GM12892 (cell line): ENCODE measurements at places on chromosomes 7 and 10.

DNA sequence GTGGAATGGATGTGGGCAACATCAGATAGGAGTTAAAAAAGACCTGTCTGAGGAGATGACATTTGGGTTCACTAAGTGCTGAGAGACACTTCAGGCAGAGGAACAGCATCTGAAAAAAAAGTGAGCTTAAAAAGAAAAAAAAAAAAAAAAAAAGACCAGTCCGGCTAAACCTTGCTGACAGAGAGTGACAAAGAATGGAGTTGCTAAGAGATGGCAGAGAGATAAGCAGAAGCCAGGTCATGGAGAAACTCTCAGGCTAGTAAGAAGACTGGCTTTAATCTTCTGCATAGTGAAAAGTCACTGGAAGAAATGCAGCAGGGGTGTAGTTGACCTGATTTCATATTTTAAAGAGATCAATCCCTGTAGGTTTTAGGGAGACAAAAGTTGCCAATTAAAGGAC lies 711.1 kb upstream of the SEMA3D start:
- no peak for DNase-seq

DNA sequence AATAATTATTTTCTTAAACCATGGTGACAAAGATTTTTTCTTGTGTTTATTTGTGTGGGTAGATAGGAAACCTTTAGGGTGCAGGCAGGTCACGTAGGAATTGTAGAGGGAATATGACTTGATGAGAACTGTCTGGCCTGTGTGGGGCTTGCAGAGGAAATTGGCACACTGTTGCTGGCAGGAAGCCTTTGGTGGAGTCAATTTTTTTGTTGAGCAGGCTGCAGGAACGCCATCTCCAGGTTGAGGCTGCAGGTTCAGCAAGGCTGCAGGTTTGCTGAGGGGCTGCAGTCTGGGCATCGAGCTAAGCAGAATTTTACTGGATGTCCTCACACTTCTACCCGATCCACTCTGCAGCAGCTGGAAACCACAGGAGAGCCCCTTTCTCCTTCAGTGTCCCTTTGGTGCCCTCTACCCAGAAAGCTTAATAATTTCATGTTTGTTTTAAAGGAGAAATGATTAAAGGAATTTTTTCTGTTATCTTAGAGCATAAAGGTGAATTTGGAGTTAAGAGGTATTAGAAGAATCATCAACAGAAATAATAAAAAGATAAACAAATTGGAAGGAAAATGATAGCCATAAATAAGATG lies 37.0 kb downstream of the TBC1D12 start:
- no peak for DNase-seq

GRCh38 chr7:84701524-84702306 lies 485.1 kb downstream of the SEMA3D start:
- DNase-seq, result no peak

GRCh38 chr10:69172241-69172982 lies 7.6 kb upstream of the SUPV3L1 start:
- DNase-seq, result no peak

GRCh38 chr10:13790196-13790595 lies 203.4 kb downstream of the PRPF18 start:
- DNase-seq, result no peak

DNA sequence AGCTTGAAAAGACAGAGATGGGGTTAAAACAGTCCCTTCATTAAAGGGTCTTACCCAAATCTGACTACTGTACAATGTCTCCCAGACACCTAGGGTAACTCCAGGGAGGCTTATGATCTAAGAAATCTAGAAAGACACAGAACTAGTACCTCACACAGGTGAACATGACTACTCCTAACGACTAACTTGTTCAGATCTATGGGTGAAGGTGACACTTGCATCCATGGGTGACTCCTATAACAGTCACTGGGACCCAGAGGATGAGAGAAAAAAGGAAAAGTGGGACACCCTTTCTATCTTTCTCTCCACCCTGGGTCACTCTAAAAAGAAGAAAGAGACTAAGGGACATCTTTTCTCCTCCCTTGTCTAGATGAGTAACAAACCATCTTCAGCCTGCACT lies 19.2 kb downstream of the AKR1C8 start:
- DNase-seq, result no peak

GRCh38 chr10:74415146-74415839 lies 264.3 kb downstream of the ADK start:
- no peak for DNase-seq

DNA sequence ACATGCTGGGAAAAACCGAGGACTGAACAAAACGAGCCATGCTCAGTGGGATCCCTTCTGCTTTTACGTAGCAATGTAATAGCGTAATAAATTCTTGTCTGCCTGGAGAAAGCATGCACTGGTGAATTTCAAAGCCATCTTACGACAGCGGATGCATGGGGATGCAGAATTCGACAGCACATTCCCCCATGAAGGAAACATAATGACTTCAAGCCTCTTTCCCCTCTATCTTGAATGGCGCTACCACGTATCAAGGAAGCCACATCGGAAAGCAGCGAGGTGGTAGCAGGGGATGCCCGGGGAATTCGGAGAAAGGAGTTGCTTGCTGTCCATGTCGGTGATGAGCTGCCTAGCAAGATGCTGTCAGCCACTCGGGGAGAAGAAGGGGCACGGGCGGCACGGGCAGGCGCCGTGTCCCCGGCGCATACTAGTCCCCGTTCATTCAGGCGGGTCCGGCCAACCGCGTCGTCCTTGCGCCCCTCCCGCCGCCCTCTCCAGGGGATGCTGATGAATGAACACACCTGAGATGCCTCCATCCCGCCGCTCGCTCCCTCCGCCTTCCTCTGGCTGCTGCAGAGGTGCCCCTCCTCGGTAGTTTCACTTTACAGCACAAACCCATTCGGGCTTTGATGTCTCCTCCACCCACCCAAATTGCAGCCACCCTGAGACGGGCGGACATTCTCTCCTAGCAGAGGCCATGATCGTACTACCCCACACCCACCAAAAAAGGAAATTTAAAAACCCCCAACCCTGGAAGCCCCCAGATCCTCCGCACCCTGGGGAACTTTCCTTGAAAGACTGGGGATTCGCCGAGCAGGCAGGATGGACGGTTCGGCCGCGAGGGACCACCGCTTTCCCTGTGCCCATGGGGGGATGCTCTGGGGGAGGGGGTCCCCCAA lies 644 bp downstream of the SORBS1 start:
- DNase-seq, result peak; percentile 56

GRCh38 chr7:141559961-141560360 lies 8.8 kb downstream of the AGK start:
- DNase-seq, result no peak

GRCh38 chr7:139620676-139621344 lies 97.3 kb downstream of the CLEC2L start:
- DNase-seq, result peak; percentile 33

GRCh38 chr10:72746426-72747363 lies 54.8 kb downstream of the MCU start:
- DNase-seq, result no peak

- no peak for DNase-seq
Observed at GRCh38 chr7:91373111-91373800, 109.0 kb downstream of the FZD1 start.

GRCh38 chr10:79220307-79220706 lies 127.0 kb upstream of the PPIF start:
- no peak for DNase-seq

DNA sequence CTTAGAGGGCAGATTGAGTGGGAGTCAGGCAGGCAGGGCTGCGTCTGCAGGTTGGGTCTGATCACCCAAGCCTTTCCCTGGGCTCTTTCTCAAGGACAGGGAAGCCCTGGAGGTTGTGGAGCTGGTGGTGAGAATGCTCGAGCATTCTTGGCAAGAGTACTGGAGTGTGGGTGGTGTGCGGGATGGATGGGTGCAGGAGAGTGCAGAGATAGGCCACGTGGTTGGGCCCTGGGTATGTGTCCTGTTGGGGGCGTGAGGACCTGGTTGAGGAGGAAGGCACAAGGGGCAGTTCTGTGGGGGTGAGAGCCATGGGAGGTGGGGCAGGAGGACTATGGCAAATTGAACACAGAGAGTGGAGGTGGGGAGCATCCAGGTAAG lies 135.9 kb downstream of the PTPN20 start:
- no peak for DNase-seq

DNA sequence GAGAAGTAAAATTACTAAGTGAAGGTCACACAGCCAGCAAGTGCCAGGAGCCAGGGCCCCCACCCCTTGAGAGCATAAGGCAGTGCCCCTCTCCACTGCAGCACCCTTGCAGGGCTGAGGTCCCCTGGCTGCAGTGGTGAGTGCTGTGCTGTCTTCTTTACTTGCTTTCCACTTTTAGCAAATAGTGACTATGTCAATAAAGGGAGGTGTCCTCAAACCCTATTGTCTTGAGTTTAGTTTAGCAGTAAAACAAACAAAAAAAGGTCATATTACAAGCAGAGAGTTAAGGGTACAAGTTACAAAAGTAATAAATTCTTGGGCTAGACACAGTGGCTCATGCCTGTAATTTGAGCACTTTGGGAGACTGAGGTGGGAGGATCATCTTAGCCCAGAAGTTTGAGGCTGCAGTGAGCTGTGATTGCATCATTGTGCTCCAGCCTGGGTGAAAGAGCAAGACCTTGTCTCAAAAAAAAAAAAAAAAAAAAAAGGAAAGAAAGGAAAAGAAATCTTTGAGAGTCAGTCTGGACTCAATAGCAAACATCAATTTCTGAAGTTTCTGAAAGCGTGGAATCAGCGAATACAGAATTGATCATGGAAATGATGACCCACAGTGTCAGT lies 39.0 kb upstream of the KIF5B start:
- DNase-seq, result no peak

DNA sequence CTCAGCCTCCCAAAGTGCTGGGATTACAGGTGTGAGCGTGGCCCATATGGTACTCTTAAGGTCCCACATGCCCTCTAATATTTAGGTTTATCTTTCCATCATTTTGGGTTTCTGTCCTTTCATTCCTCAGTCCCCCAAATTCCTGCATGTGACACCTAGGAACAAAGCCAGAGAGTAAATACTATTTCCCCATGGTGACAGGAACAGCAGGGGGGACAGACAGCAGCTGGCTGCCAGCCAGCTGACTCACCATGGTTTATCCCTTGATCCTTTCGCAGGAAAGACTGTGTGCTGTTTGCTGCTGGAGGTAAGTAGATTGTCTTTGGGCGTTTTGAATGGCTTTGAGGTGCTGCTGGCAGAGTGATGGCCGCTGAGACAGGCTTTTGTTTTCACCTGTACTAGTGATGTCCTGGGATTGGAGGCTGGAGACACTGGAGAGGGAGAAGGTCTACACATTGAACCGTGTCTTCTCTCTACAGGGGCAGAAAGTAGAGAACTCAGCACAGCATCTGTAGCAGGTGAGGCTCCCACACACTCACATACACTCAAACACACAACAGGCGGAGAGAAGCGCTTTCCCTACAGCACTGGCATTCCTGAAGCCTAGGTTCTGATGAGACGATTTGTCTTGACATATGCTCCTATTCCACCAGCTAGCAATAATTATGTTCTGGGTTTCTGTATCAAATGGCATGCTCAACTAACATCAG lies 83.7 kb upstream of the EFCAB10 start:
- DNase-seq, result no peak

- DNase-seq, result no peak
Observed at GRCh38 chr7:2120841-2121830, 111.6 kb downstream of the MAD1L1 start.

DNA sequence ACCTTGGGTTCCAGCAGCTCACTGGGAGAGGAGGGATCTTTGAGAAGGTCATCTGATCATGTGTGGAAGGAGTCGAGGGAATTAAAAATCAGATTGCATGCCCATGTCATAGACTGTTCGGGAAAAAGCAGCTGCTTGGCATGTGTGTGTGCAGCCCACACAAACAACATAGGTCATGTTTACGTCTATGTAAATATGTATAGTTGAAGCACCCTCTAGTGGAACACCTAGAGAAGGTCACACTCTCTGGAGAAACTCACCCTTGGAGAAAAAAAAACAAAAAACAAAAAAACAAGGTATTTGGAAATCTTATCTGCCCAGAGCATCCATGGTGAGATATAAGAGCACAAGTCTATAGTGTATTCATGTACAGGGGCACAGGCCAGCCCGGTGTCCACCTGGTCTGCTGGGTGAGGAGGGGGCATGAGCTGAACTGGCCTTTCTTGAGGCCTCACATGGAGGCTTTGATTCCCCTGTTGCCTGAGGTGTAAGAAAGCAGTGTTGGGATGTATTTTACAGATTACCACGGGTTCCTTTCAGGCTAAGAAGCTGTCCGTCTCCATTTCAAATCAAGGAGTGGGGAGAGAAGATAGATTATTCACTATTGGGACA lies 98.0 kb downstream of the NPY start:
- DNase-seq, result peak; percentile 29

- no peak for DNase-seq
Observed at GRCh38 chr7:55657654-55658053, 85.4 kb upstream of the VOPP1 start.

DNA sequence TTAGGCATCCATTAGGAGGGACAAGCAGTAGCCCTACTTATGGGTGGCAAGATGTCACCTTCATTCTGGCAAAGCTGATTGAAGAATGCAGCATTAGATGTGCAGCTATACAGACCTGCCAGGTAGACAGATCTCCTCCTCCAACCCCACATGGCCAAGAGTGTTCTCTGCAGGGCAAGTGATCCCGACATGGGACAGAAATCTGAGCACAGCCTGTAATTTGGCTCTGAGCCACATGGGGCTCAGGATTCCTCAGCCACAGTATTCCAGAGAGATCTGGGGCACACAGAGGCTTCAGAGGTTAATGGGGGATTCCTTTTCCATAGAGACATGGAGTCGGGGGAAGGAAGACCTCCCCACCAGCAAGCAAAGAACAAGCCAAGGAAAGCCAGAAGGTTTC lies 58.7 kb upstream of the GDF10 start:
- no peak for DNase-seq

DNA sequence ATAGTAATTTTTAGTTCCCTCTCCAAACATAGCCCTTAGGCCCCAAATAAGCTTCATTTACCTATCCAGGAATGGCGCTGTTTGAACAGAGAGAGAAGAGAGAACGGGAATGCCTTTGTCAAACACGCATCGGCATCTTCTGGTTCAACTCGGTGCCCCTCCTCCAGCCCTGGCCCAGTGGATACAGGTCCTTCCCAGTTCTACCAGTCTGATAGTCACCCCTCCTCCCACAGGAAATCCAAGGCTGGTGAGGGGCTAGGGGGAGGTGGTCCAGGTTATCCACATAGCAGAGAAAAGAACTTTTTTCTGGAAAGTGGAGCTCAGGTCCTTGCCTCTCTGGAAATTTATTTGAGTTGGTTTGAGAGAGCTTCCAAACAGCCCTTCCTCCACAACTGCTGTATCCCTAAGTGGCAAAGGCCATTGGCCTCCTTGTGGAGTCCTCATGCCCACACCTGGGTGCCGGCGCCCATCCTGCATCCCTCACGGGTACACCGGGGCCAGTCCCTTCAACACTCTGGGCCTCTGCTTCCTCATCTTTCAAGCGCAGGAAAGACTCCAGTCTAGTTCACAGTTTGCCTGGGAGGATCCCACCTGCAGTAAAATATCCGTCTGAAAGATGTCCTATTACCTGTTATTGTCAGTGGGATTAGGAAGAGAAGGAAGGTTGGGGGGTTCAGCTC lies 287.4 kb downstream of the CELF2 start:
- no peak for DNase-seq

- no peak for DNase-seq
Observed at GRCh38 chr7:43441231-43442130, 141.4 kb upstream of the STK17A start.
